D721Med (cell line): ENCODE measurements at places on chromosomes 2 and 18.
A peak's percentile ranks its signal among the peaks of the same experiment; 100 is the strongest.

DNA sequence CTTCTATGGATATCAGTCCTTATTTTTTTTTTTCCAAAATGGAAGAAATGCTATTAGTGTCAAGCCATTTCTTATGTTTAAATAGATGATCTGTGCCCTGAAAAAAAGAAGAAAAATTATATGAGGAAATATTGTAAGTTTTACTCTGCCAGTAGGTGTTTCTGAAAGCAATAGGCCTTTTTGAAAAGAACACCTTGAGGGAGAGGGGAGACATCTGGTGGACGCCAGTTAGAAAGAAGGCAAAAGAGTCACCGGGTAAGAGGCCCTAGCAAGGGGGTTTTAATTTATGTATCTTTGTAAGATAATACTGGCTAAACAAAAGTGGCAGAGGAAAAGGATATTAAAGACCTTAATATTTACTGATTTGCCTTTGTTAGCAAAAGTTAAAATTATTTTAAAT lies 56.1 kb downstream of the DYNAP start:
- DNase-seq, result no peak

- DNase-seq, result no peak
Observed at GRCh38 chr2:30978854-30979253, 159.4 kb downstream of the GALNT14 start.

- no peak for DNase-seq
Observed at GRCh38 chr2:177325554-177325953, 61.0 kb upstream of the NFE2L2 start.

GRCh38 chr18:59760619-59761600 lies 63.7 kb upstream of the CCBE1 start:
- no peak for DNase-seq

- no peak for DNase-seq
Observed at GRCh38 chr2:129864719-129865118, 114.7 kb upstream of the RAB6C start.

DNA sequence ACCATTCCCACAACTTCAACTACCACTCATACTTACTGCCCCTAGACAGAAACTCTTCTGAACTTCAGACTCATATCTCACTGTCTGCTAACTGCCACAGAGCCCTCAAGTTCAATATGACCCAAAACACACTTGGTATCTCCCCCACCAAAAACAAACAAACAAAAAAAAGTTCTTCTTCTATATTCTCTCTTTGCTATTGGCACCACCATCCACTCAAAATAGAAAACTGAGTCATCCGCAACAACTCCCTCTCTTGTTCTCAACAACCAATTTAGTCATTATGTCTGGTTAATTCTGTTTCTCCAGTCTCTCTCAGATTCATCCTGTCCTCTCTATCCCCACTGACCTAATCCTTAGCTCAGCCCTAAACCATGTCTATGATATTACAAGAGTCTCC lies 7.2 kb upstream of the DCTN1 start:
- no peak for DNase-seq

GRCh38 chr2:46267616-46268015 lies 29.6 kb upstream of the EPAS1 start:
- DNase-seq, result no peak

- DNase-seq, result peak; percentile 30
Observed at GRCh38 chr2:181457121-181457740, at the start of gene ITGA4. TSS of gene ITGA4 (plus strand) at chr2:181457386. CDS start at chr2:181457655, 269 bp downstream.

DNA sequence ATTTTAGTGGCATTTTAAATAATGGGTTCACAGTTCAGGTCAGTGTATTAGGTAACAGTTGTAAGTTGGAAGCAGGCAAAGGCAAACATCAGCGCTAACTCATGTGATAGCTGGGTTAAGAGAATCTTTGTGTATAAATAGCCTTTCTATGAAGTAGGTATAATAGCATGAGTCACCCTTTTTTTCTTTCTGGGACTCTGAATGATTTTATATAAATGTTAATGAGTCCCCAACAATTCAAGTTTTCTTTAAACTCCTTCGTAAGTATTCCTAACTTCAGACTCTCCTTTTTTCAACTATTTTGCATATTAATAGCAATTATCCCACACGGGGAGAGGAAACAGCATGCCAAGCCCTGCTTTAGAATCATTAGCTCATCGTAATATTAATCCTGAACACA lies 384.3 kb downstream of the PIK3C3 start:
- no peak for DNase-seq

DNA sequence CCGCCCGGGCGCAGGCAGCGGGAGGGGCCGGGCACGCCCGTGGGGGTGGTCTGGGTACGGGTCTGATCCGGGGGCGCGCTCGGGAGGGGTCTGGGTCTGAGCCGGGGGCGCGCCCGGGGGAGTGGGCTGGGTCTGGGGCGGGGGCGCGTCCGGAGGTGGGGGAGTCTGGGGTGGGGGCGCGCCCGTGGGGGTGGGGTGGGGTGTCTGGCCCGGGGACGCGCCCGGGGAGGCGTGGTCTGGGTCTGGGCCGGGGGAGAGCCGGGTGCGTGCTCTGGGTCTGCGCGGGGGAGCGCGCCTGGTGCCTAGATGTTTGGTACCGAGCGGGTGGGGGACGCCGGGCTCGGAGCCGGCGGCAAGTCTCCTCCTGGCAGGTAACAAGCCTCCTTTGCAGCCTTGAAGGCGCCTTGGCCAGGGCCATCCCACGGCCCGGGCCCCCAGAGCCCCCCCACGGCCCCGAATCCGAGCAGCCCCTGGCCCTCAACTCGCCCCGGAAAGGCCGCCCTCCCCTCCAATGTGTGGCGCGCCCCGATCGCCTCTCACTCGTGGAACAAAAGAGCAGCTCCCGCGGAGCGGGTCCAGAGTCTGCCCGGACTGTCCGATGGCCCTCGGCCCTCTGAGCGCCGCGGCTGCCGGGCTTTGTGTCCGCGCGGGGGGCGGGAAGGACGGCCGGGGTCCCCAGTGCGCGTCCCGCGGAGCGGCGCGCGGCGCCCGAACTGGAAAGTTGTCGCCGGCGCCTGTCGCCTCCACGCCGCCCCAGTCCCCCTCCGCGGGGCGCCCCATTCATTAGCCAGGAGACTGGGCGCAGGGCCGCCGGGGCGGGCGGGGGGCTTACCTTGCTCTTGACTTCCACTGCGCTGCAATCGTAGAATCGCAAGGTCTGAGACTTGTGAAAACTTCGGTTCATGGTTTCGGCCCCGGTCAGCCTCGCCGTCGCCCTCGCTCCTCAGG lies 595 bp downstream of the PARD6G start:
- peak; percentile 97 for DNase-seq

GRCh38 chr2:216925636-216926366 lies 65.9 kb upstream of the TNP1 start:
- DNase-seq, result no peak

DNA sequence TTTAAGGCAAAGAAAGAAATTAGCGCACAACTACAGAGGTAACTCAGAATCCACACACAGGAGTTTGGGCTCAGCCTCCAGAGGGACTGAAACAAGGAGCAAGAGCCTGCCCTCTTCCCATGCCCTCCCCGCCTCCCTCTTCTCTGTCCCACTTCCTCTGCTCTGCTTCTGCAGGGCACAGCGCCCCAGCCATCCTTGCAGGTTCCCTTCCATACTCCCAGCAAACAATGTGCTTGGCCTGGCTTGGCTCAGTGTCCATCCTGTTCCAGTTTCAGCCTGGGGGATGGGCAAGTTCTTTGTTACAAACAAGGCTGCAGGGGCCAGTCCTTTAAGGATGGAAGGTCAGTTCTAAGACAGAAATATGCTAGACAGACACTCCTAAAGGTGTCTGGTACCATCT lies 133.5 kb downstream of the CDH20 start:
- DNase-seq, result no peak

- no peak for DNase-seq
Observed at GRCh38 chr2:216685327-216685875, 9.9 kb downstream of the IGFBP5 start.
